Activated CD4-positive, alpha-beta T cell treated with anti-CD3 and anti-CD28 coated beads, Interleukin-2, Interleukin-6, amounts not matched to agents 100 ng/mL and 50 ng/mL, durations not matched to agents 16 hours and 8 hours (primary cell): ENCODE measurements at places on chromosomes 7 and 10.

- DNase-seq = no peak
Measured at GRCh38 chr7:125355899-125356298, 426.3 kb upstream of the POT1 start.

DNA sequence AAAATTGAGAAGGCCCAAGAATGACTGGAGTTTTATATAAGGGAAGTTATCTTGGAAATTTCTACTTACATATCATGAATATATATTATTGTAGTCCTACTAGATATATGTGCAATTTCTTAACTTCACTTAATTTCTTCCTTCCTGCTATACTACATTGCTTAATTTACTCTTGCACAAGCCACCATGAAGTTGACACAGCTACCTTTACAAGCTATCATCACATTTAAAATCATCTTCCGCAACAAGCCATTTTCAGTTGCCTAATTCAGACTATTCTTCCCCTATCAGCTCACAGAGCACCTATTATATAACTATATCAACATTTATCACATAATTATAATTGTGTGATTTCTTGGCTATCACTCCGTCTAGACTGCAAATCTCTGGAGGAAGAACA is 418.4 kb downstream of the PARD3 start:
- no peak for DNase-seq

GRCh38 chr10:18793951-18794350 is 134.7 kb downstream of the ARL5B start:
- no peak for DNase-seq

DNA sequence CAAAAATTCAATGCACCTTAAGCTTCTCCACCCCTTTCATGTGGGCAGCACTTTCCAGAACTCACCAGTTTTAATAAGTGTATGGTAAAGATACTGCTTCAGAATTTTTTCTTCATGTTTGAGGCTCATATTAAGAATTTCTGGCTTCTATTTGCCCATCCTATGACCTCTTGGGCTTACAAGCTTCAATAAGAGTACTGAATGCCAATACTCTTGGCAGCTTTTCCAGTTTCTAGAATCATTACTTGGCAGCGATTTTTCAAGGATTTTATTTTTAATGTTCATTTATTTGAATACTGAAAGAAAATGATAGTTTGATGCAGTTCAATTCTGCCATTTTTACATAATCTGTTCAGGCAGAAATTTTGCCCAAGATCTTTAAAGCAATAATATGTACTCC is 242.1 kb upstream of the KCND2 start:
- DNase-seq = no peak

DNA sequence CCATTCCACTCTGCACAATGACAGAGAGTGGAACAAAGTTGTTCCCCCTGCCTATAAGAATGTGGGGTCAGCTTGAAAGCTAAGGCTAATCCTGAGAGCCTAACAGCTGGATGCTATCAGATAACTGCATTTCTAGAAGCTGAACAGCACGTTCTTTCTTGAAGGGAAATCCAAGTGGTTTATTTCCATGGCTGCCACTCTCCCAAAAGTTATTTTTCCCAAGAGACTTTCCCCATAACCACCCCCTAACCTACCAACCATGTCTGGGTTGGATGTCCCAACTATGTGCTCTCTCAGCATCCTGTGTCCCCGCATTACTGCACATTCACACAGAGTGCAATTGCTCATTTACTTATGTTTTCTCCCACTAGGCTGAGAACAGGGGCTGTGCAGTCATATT is 140.7 kb upstream of the ANKRD1 start:
- no peak for DNase-seq

GRCh38 chr7:46032942-46033341 is 111.9 kb upstream of the IGFBP3 start:
- no peak for DNase-seq

- DNase-seq = no peak
Measured at GRCh38 chr7:32253299-32253698, 183.1 kb upstream of the PDE1C start.

- DNase-seq = peak; percentile 36
Measured at GRCh38 chr10:7417807-7418206, 7.0 kb upstream of the SFMBT2 start.

DNA sequence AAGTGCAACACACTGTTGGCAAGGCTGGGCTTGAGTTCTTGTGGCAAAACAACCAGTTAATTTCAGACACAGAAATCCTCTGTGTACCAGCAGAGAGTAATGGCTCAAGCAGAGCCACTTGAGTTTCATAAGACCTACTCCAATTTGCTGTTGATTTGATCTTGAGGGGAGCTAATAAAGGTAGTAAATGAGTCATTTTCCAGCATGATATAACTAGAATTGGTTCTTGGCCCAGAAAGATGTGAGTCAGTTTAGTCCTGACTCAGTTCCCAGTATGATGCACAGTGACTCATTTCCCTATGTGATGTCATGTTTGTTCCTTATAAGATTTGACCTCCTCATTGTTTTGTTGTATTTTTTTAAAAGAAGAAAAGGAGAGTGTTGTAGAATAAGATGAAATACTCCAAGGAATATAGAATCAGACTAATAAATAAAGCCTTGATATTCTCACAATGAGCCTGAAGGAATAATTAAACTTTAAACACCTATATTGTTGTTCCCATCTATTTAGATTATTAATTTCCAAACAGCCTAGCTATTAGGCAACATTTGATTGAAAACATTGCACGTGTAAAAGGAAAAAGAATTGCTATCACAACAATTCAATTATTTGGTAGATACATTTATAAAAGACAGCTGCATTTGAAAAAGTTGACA is 186.2 kb downstream of the REEP3 start:
- DNase-seq = peak; percentile 91

GRCh38 chr10:67790534-67791408 is 47.2 kb downstream of the DNAJC12 start:
- peak; percentile 87 for DNase-seq

- DNase-seq = peak; percentile 26
Measured at GRCh38 chr7:130394421-130395195, 14.3 kb downstream of the CPA1 start.
